ENCODE measurements at places on chromosomes 6 and 20.
A peak's percentile ranks its signal among the peaks of the same experiment; 100 is the strongest.

DNA sequence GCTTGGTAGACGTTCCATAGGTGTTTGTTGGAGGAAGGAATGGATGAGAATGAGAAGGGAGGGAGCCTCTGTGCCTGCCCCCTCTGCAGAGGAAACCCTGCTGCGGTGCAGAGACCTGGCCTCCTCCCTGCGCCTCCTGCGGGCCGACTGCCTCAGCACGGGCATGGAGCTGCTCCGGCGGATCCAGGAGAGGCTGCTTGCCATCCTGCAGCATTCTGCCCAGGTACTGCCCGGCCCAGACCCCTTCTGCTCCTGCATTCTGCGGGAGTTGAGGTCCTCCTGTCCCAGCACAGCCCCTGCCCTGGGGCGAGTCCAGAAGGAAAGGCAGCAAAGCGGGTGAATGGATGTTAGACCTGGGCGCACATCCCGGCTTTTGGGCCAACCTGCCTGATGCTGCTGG, 6.1 kb downstream of the DNPH1 start:
- DNase-seq, result no peak

DNA sequence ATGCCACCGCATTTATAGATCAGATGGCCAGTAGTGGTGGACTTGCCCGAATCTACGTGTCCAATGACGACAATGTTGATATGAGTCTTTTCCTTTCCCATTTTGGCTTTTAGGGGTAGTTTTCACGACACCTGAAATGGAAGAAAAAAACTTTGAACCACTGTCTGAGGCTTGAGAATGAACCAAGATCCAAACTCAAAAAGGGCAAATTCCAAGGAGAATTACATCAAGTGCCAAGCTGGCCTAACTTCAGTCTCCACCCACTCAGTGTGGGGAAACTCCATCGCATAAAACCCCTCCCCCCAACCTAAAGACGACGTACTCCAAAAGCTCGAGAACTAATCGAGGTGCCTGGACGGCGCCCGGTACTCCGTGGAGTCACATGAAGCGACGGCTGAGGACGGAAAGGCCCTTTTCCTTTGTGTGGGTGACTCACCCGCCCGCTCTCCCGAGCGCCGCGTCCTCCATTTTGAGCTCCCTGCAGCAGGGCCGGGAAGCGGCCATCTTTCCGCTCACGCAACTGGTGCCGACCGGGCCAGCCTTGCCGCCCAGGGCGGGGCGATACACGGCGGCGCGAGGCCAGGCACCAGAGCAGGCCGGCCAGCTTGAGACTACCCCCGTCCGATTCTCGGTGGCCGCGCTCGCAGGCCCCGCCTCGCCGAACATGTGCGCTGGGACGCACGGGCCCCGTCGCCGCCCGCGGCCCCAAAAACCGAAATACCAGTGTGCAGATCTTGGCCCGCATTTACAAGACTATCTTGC, 725 bp downstream of the EEF1A1 start:
- DNase-seq, result peak; percentile 70

DNA sequence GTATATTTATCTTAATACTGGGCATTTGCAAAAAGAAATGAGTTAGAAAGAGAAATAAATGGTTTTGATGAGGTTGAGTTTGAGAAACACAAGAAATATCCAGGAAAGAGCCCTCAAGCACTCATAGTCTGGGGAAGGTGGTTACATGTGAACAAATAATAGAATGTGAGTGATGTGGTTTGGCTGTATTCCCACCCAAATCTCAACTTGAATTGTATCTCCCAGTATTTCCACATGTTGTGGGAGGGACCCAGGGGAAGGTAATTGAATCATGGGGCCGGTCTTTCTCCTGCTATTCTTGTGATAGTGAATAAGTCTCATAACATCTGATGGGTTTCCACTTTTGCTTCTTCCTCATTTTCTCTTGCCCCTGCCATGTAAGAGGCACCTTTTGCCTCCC, 334.1 kb downstream of the COL12A1 start:
- DNase-seq, result no peak

DNA sequence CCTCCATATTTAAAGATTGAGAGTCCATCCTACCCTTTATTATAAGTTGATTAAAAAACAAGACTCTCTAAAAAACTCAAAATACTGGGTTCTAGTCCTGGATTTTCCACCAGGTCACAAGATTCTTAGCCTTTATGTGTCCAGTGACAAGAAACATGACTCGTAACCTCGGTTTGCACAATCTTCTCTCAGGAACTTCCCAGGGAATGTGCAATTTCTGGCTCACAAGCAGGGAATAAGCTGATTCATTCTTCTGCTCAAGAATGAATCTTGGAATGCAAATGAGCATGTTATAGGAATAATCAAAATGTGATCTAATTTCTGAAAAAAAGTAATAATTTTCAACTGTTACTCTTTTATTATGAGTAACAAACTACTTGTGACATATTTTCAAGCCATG, 45.1 kb downstream of the OGFRL1 start:
- DNase-seq, result no peak

DNA sequence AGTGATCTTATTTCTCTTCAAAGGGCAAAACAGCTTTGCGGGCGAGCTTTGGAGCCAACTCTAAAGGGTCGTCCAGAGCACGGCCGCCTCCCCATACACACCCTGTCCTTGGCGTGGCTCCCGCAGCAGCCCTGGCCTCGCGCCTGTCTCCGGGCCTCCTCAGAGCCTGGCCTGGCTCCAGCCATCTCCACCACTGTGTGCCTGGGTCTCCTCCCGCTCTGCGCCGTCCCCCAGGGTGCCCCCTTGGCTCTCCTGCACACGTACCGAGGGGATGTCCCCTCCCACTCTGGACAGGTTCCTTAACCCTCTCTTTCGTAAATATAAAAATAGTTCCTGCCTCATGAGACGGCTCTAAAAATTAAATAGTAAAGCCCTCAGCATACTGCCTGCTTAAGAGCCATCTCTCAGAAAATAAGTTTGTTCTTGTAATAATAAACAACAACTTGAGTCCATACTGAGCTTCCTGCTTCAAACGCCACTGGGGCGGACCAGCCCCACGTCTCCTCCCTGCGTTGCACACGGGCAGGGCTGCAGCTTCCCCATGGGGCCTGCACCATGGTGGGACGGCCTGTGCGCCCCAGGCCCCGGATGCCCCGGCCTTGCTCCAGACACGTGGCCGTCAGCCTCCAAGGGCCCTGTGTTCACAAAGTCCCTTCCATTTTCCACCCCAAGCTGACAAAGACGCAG, 226.2 kb downstream of the TTLL2 start:
- no peak for DNase-seq

GRCh38 chr20:58059260-58059544, 169.3 kb downstream of the ANKRD60 start:
- no peak for DNase-seq

DNA sequence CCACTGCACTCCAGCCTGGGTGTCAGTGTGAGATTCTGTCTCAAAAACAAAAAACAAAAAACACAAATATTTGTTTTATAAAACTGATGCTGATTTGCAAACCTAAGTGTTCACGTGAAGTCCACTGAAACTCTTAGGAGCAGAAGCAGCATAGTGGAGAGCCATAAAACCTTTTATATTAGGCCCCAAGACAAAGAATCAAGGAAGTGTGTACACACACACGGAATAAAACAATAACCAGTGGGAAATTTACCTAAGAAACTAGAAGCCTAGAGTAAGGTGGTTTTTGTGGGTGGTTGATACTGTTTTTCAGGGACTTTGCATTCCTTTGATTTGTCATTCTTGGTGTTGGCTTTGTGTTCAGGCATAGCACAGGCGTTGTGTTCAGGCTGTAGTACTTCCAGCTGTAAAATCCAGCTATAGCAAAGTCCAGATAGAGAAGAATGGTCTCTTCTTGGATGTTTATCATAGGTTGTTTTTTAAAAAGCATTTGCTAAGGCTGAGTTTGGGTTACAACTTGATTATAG, 61.3 kb downstream of the ATRN start:
- no peak for DNase-seq

DNA sequence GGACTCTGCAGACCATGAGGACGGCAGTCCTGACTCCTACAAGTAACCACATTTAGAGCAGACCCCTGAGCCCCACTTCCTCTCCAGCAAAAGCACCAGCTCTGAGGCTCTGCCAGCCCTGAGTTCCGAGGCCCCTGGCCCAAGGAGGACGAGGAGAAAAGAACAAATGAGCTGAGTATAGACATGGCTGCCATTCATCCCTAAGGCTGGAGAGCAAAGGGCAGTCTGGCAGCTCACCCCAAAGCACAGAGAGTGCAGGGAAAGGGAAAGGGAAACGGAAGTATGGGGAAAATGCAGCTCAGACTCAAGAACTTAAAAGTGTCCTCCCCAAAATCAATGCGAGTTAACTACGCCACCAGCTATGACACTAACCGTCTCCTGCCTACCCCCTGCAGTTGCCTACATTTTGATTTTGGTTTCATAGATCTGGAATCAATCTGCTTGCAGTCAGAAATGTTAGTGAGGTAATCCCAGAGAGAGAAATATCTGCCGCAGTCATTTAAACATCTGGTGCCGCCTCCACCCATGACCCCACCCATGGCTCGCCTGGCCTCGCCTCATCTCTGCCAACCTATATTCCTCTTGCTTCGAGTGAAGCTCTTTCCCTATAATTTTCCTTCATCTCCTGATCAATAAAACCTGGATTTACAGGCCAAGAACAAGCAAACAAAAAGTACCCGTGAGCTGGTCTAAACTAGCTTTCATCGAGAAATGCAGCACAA, 49.6 kb upstream of the AFDN start:
- no peak for DNase-seq

- no peak for DNase-seq
Observed at GRCh38 chr6:143695130-143695968, 17.6 kb downstream of the PHACTR2 start.

- DNase-seq, result no peak
Observed at GRCh38 chr6:44849806-44850205, 462.3 kb downstream of the CDC5L start.

- DNase-seq, result no peak
Observed at GRCh38 chr6:35181308-35181932, 32.3 kb upstream of the SCUBE3 start.

- peak; percentile 82 for DNase-seq
Observed at GRCh38 chr6:136550330-136551071, at the start of gene MAP7. Gene MAP7, minus strand, starts transcription at chr6:136550422. Its CDS starts 14 bp downstream, at chr6:136550408.

DNA sequence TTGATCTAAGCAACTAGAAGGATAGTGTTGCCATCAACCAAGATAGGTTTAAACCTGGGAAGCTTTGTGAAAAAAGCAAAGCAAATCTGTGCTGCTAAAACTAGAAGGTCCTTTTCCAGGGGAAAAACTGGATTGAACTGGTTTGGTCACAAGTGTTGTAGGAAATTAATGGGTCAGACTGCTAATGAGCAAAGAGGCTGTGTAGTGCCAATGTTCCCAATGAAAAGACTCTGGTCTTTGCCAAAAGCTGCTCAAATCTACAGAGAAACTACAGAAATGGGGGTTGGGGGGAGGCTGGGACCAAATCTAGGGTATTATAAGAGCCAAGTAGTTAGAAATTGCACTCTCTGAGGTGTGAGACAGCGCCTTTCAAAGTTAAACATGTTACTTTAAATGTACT, 85.0 kb downstream of the PLCG1 start:
- no peak for DNase-seq

DNA sequence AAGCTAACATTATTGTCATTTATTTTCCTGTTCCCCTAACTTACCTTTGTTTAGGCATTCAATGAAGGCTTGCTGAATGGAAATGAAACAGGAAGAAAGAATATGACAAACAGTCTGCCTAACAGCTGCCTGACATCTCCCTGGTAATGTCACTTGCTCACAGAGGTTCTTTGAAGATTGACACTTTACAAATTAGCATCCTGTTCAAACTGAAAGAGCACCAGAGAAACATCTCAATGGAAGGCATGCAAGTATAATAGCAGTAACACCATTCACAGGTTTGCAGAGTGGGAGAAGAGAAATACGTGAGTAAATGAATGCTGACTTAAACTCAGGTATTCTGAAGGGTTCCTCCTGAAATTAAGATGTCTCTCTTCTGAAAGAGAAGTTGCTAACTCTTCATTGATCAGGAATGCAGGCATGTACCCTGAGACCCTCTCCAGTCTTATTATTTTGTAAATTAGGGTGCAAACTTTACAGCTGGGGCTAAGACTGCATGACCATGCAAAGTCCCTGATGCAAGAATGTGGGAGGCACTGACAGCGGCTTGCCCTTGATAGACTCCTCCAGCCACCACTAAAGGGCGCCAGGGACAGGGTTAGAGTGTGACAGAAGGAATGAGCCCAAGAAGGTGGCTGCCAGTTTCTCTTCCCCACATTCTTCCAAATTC, 1.3 kb upstream of the SMLR1 start:
- DNase-seq, result no peak

DNA sequence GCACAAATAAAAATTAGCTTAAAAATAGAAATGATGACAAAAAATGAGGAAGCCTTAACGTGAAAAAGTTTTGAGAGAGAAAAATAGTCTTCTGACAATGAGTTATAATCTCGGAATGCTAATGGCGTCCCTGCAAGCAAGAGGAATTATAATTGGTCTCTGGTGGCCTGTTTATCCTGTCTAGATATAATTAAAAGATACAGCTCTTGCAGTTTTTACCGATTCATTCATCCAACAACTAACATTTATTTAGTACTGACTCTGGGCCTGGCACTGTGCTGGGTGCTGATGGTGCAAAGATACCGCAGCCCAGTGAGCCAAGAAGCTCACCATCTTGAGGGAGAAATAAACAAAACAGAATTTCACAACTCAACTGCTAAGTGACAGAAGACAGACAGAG, 31.6 kb upstream of the ANKRD60 start:
- no peak for DNase-seq

- peak; percentile 67 for DNase-seq
Observed at GRCh38 chr6:157822245-157823000, 623 bp upstream of the SNX9 start.

DNA sequence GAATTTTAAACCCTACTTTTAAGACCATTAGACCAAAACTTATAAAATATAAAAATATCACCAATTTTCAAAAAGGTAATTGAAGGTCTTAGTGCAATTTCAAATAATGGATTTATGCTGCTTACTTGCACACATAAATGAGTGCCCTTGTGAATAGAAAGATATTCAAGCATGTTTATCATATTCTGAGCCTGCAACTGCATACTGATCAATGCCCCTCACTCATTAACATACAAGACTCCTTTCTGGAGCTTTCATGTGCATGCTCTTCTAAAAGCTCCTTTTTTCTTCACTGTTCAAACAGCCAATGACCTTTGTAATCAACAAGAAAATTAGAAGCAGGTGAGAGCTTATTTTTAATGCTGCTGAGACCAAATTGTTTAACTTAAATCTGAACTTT, 1139.3 kb downstream of the HACE1 start:
- DNase-seq, result no peak

GRCh38 chr6:99605074-99605734, 1.4 kb upstream of the PRDM13 start:
- DNase-seq, result peak; percentile 64

GRCh38 chr6:106563614-106564013, 65.7 kb downstream of the RTN4IP1 start:
- no peak for DNase-seq

- DNase-seq, result no peak
Observed at GRCh38 chr6:149242883-149243282, 74.6 kb upstream of the TAB2 start.

DNA sequence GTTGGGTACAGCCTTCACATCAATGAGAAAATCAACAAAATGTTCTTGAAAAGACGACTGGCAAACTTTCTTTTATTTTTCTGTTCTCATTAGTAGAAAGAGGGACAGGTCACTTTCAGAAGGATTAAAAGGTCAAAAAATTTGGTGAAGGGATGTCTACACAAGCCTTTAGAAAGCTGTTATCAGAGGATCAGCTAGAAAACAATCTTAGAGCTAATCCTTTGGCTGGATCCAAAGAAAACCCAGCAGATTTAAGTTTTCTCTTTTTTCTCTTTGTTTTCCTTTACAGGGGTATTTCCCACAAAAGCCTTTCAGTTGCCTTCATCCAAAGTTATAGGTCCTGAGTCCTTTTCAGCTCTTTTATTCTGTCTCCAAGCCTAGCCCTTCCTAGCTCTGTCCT, 57.3 kb upstream of the EDN1 start:
- no peak for DNase-seq
